Stimulated activated CD4-positive, alpha-beta T cell treated with anti-CD3 and anti-CD28 coated beads, Interleukin-15, amount 100 ng/mL, for 1 hour (primary cell): ENCODE measurements at places on chromosomes 2 and 18.

- no peak for DNase-seq
Measured at GRCh38 chr2:65300134-65300760, 72.6 kb downstream of the ACTR2 start.

DNA sequence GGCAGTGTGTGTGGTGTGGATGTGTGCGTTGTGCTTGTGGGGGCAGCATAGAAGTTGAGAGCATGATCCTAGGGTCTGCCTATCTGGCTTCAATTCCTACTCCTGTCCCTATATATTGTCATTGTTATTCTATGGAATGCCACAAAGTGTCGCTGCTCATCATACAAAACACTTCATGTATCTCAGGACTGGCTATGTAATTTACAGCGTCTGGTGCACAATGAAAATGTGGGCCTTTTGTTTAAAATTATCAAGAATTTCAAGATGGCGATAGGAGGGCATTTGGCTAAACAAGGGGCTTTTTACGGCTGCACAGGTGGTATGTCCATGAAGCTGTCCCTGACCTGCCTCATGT lies 3.4 kb downstream of the SERPINB2 start:
- no peak for DNase-seq

DNA sequence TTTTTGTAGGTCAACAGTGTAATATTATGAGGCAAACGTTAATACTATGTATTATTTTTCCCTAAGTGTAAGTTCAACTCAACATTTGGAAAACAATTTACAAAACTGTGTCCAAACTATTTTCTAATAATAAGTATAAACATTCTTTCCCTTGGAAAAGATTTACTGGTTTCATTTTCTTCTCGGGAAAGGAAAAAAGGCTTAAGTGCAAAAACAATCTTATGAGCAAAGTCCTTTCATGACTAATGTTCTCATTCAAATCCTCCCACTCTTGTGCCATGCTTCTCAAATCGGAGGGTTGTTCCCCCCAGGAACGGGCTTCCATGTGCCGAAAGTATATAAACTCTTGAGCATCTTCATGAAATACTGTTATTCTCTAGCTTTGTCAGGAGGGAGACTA lies 19.8 kb upstream of the L3MBTL4 start:
- DNase-seq: no peak

GRCh38 chr2:150274108-150274507 lies 213.4 kb downstream of the RND3 start:
- no peak for DNase-seq

GRCh38 chr18:908758-909724 lies 4.4 kb downstream of the ADCYAP1 start:
- no peak for DNase-seq

DNA sequence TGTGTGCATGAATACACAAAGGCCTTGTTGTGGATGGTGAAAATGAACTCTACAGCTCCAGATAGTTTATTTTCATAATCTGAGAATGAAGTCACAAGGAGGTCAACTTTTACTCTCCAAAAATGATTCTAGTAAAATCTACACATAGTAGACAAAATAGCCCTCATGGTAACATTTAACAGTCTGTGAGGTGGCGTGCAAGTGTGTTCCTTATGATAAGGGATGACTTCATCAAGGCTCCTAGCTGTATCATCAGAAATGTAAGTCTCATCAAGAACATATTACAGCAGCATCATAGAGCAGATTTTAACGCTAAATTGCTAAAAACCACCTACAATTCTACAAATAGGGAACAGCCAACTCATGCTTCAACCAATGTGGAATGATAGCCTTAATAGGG lies 72.3 kb upstream of the RIOK3 start:
- no peak for DNase-seq

DNA sequence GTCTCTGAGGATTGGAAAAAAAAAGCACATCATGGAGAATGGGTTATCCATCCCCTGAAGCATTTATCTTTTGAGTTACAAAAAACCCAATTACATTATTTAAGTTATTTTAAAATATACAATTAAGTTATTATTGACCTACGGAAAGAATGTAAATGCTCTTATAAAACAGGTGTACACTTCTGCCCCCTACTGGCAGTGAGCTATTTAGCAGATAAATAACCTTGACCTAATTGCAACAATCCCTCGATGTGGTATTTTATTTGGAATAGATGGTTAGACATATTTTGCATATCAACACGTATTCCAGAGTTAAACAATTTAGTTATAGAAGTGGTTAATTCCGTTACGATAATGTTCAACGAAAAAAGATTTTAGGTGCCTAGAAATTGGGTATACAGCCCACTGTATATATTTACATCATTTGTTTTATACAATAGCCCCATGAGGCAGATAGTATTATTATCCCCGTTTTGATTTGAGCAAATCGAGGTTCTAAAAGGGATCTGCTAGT lies 9.1 kb upstream of the DAW1 start:
- DNase-seq: no peak

DNA sequence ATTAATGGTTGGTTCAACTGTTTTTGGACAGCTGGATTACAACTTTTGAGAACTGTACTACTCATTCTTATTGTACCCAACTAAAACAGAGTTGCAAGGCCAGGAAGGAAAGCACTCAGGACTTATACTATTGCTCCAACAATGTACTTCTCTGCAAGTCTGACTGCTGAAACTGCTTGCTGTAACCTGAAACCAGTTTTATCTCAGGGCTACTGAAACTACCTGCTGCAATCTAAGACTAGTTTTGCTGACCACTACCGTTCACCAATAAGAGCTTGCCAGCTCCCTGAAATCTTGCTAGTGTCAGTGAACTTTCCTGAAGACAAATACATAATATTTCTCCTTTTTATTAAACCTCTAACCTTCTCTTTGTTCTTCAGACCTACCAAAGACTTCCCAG lies 157.3 kb downstream of the CDCA7 start:
- no peak for DNase-seq

DNA sequence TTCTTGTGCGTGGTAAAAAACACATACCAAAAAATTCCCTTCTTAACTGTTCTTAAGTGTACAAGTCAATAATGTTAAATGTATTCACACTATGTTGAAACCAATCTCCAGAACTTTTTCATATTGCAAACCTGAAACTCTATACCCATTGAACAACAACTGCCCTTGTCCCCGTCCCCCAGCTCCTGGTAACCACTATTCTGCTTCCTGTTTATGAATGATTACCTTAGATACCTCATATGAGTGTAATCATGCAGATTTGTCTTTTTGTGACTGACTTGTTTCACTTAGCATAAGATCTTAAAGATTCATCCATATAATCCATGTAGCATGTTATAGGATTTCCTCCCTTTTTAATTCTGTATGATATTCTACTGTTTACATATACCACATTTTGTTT lies 59.9 kb downstream of the NAT8 start:
- DNase-seq: no peak

GRCh38 chr2:156349605-156350004 lies 17.1 kb upstream of the NR4A2 start:
- DNase-seq: no peak

DNA sequence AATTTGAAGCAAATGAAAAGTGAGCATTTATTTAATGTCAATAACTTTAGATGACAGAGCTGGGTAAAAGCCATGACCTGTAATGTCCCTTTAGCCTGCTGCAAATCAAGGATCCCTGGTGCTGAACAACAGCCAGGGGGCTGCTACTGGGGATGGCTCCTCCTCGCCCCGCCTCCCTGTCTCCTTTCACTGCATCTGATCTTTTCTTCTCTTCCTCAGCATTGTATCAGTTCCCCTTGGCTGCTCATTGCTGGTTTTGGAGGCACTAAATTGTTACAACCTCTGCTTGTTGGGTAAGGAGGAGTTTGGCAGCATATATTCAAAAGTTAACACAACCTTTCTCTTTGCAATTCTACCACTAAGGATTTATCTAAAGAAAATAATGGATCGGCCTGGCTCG lies 236.3 kb upstream of the ID2 start:
- no peak for DNase-seq

GRCh38 chr2:9991221-9991620 lies 39.7 kb downstream of the GRHL1 start:
- DNase-seq: no peak

DNA sequence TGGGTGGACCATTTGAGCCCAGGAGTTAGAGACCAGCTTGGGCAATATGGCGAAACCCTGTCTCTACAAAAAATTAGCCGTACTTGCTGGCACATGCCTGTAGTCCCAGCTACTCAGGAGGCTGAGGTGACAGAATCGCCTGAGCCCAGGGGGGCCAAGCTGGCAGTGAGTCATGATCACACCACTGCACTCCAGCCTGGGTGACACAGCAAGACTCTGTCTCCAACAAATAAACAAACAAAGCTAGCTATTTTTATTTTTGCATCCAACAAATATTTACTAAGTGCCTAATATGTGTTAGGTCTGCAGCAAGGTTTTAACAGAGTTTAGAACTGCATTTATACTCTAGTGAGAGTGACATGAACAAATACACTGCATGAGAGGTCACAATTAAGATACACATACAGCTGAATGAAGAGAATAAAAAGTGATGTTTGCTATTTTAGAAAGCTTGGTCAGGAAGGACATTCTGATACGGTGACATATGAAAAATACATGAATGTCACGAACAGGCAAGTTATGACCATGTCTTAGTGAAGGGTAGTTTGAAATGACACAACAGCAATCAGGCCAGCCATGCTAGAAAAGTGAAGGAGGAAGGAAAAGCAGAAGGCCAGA lies 83.2 kb upstream of the FRZB start:
- DNase-seq: no peak

- DNase-seq: no peak
Measured at GRCh38 chr2:169822785-169823392, 1.8 kb downstream of the METTL5 start.

DNA sequence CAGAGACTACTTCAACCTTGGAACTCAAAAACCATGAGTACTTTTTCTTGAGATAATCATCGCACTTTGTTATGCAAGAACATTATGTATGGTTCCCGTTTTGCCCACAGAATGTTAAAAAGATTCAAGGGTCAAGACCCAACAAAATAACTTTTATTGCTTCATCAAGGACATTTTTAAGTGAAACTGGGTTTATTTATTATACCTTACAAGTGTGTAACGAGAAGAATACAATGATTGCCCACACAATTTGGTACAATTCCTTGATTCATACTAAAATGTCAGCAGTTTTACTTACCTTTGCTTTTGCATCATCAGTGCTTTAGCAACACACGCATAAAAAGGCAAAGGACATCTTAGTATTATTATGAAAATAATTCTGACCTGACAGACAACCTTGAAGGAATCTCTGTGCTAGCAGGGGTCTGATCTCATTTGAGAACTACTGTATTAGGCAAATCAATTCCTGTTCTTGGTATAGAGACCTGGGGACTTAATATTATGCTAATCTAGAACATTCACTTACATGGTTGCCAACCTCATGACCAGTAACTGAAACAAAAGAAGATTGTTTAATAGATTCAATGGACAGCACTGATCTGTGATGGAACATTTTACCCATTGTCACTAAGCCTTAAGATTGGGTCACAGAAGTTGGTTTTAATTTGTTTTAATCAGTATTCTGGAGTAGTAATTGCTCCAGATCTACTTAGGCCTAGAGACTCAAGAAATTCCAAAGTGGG lies 16.2 kb downstream of the CCDC88A start:
- no peak for DNase-seq

DNA sequence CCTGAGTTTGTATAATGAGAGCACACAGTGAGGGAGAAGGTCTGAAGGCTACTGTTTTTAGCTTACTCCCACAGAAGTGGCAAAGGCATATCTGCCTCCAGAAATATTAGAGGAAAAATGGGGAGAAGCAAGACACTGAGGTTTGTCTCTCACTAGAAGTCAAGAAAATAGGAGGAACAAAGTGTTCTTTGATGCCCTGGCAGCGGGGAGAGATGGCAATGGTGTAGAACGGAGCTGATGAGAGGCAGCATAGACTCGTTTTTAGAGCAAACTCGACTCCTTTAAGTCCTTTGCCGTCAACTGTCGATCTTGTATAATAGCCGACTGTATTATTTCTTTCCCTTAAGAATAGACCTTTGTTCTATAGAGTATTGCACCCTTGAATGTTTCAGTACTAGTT lies 73.8 kb downstream of the ANKRD44 start:
- no peak for DNase-seq

GRCh38 chr2:138090330-138090729 lies 126.1 kb downstream of the HNMT start:
- no peak for DNase-seq

DNA sequence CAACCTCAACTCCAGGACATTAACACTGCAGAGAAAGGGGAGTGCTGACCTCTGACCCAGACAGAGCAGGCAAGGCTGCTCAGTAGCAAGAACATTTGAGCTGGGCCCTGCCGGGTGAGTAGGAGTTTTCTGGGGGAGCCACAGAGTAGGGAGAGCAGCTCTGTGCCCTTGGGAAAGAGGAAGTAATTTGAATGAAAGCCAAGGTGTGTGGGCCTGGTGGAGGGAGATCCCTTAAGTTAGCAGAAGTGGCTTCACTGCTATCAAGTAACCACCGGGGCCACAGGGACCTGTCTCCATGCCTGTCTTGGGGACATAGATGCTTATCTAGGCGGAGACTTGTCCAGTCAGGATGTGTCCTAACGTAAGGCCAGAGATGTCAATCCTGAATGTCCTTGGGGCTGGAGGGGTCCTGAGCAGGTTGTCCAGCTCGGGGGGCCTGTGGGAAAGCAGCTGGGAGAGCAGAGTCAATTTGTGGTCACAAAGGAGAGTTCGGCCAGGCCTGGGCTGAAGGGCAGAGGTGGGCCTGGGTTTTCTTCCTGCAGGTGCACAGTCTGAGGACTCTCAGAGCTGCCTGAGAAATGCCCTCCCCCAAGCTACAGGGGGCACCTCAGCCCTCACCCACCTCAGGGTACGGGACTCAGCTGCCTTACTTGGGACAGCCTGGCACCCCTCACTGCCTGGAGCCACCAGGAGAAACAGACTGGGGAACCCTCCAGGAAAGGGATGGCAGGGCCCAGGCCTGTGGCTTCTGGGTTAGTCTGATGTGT lies 15.0 kb upstream of the OTOF start:
- DNase-seq: no peak

GRCh38 chr2:18527326-18527725 lies 33.1 kb downstream of the RDH14 start:
- no peak for DNase-seq

GRCh38 chr18:63223837-63224236 lies 95.7 kb downstream of the BCL2 start:
- no peak for DNase-seq

- no peak for DNase-seq
Measured at GRCh38 chr2:65267008-65267407, 39.4 kb downstream of the ACTR2 start.

DNA sequence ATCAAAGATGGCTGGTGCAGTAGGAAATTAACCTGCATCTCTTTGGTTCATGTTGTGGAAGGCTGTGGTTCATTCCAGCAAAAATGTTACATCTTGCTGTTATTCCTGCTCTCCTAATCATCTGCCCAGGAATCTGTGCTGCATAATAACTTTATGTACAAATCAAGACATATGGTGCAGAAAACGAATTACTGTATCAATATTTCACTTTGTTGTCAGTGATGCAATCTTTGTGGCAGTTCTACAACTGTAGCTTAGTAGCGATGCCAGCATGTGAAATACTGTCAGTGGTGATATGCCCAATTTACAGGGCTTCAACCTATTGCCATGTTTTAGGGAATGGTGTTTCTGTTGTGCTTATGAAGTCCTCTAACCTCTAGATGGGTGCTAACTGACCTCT lies 1114.7 kb downstream of the SOCS6 start:
- no peak for DNase-seq

GRCh38 chr18:59041819-59042815 lies 97.6 kb upstream of the SEC11C start:
- no peak for DNase-seq

- DNase-seq: no peak
Measured at GRCh38 chr2:19580264-19580663, 221.8 kb upstream of the OSR1 start.

GRCh38 chr18:41617647-41618046 lies 337.4 kb upstream of the PIK3C3 start:
- no peak for DNase-seq
